HCT116 (cell line): ENCODE measurements at places on chromosomes 4 and X.

DNA sequence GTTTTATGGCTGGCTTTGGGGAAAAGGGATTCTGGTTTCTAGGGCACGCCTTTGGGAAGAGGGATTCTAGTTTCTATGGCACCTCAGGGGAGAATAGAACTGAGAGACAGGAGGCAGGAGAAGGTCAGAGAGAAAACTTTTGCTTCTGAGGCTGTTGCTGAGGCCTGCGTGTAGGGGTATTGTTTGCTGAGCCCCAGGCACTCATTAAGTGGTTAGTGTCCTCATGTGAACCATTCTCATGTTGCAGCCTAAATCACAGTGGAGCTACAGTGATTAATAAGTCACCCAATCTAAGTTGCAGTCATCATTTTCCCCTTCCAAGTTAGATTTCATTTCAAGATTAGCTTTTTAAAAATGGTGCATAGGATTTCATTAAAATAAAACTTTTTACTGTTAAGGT is 29.0 kb downstream of the VCX3A start:
- no peak for DNase-seq

DNA sequence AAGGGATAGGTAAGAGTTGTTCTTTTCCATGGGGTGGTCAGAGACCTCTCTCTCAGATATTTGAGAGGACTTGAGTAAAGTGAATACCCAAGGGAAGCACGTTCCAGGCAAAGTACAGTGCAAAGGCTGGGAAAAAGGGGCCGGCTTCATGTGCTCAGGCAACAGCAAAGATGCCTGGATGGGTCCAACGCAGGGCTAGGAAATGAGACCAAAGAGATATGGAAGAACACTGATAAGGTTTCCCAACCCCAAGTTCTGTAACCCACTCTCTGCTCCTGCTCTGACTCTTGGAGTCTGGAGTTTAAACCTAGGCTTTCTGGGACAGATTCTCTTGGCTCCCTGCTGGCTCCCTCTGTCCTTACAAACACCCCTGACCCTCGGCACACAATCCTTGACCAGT is 36.2 kb upstream of the PROM1 start:
- DNase-seq, result no peak

DNA sequence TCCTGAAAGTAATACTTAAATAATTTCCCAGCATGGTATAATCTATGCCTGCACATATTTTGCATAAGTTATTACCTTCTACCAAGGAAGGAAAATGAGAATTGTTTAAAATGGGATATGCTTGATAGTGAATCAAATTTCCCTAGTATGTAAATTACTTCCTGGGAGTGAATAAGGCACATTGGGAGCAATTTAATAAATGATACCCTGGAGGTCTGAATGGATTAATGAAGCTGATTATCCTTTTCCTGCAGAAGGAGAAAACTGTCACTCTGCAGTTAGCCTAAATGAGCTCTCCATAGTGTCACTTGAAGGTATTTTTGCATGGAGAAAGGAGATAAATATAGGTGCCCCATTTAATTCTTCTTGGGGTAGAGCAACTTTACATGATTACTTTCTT is 2212.0 kb downstream of the PCDH7 start:
- no peak for DNase-seq

DNA sequence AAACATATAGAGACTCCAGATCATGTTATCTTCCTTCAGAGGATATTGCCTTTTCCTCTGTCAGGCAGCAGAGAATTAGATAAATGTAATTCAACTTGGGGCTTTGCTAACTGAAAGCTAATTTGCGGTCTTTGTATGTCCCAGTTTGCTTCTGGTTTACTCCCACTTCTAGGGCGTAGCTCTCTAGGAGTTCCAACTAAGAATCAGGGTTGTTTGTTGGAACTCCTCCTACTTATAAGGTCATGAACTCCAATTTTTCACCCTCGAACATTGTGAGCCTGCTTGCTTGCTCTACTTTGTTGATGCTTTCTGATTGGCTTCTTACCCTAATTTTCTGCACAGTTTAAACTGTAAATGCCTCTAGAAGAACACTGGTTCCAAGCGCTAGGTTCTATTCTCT is 66.1 kb downstream of the FMR1NB start:
- no peak for DNase-seq

DNA sequence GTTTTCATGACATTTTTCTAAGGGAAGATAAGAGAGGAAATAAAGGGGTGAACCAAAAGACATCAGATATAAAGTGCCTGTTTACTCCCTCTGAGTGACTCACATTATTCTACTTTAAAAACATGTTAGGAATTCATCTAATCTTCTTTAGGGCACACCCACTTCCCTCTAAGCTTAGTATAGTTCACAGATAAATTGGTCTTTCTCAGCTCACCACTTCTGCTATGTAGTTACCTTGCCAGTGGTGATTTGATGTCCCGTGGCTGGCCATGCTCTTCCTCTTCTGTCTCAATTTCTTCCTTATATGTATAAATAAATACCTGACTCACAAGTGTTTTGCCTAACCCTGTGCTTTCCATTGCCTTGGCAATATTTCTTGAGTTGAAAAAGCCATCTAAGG is 96.8 kb downstream of the PDLIM5 start:
- peak; percentile 43 for DNase-seq

DNA sequence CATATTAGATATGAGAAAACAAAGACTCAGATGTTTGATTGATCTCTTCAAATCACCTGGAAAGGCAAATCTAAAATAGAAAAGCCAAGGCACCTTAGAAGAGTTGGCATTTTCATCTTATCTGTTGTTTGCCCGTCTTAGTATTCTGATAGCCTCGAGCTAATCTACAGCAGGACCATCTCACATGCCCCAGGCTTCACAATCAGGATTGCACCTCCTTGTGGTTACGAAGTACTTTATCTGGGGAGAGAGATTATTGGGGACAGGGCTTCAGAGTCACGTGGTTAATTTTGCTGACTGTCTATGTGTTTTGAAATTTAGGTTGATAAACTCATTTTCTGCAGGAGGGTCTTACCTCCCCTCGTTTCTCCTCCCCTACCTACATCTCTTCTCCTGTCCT is 313.1 kb upstream of the ANXA10 start:
- DNase-seq, result no peak
